Activated naive CD4-positive, alpha-beta T cell treated with anti-CD3 and anti-CD28 coated beads for 36 hours (primary cell): ENCODE measurements at places on chromosomes 11 and 22. TPM values are rescaled to one million over a fixed set of nuclear protein-coding genes. Genes with fewer than 3 reads are reported as not detected.

DNA sequence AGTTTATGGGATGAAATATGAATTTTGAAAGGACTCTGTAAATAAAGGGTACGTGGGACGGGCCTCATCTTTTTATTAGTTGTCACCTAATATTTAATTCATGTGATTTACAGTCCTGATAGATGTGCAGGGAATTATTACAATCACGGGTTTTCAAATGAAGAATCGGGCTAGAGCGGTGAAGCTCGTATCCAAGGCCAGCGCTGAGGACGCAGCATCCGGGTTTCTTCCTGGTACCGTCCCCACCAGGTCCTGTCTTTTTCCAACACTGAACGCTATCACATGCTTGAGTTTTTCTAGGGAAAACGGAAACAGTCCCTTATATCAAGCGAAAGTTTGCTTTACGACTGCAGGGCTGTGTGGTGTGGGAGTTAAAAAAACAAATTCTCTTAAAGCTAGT, 787 bp downstream of the SMDT1 start:
- peak overlapping the region; percentile 95 for H3K4me3 ChIP-seq
- peak overlapping the region; percentile 96 for H3K27ac ChIP-seq
- DNase-seq: peak; percentile 36
- no peaks in the 10 kb centered on the region for H3K27me3 ChIP-seq
- H3K36me3 ChIP-seq: peaks cover 19% of the 10 kb centered on the region
- H3K4me1 ChIP-seq: peaks cover 32% of the 10 kb centered on the region

DNA sequence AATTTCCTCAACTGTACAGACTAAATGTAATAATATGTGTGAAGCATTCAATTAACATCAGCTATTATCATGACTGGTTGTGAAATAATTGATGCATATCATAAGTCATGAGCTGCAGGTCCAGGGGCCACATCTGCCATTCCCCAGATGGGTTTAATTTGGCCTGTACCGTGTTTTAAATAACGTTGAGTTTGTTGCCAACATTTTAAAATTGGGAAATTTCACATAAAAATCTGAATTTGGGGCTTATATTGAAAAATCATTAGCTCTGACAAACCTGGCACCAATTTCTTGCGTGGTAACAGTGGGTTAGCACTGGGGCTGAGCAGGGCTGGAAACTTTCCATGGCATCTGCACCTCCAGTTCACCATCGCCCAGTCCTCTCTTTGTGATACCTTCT, 193.9 kb downstream of the SNX19 start:
- no peak for DNase-seq
- H3K36me3 ChIP-seq: no peaks in the 10 kb centered on the region
- H3K4me1 ChIP-seq: no peaks in the 10 kb centered on the region
- H3K27me3 ChIP-seq: peaks cover 2% of the 10 kb centered on the region
- no peak overlapping the region for H3K27ac ChIP-seq

DNA sequence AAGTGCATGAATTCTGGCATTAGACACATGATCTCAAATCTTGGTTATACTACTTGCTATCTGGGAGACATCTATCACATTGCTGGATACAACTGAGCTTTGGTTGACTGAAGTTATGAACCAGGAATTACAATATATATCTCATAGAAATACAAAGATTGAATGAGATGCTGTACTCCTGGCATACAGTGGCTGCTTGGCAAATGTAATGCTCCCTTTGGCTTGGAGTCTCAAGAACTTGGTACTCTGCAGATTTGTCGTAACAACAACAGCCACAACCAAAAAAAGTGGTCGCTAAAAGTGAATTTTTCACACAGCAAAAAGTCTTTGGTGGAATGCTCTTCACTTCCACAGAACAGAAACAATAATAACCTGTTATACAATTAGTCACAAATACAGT, 1082.6 kb downstream of the DLG2 start:
- H3K4me1 ChIP-seq: no peaks in the 10 kb centered on the region
- no peak for DNase-seq
- H3K36me3 ChIP-seq: no peaks in the 10 kb centered on the region

RASL10A gene
- total RNA-seq: not detected

TTC36 gene
- total RNA-seq: not detected
